ENCODE measurements at places on chromosomes 6 and 20. TPM values are rescaled to one million over a fixed set of nuclear protein-coding genes. Genes with fewer than 3 reads are reported as not detected.

- no peak for DNase-seq
- H3K4me3 ChIP-seq = no peak overlapping the region
- H3K27ac ChIP-seq = no peak overlapping the region
- H3K27me3 ChIP-seq = no peaks in the 10 kb centered on the region
Observed at GRCh38 chr6:73558624-73559398, 38.0 kb upstream of the EEF1A1 start.

- H3K27me3 ChIP-seq = no peaks in the 10 kb centered on the region
- H3K27ac ChIP-seq = no peak overlapping the region
- no peak for DNase-seq
- no peaks in the 10 kb centered on the region for H3K36me3 ChIP-seq
Observed at GRCh38 chr6:147566244-147566898, 57.9 kb downstream of the SAMD5 start.

- no peak overlapping the region for H3K27ac ChIP-seq
- H3K36me3 ChIP-seq = no peaks in the 10 kb centered on the region
- DNase-seq = no peak
- H3K4me3 ChIP-seq = no peak overlapping the region
- peaks cover 1% of the 10 kb centered on the region for H3K4me1 ChIP-seq
Observed at GRCh38 chr6:40922281-40922680, 116.7 kb downstream of the UNC5CL start.

DNA sequence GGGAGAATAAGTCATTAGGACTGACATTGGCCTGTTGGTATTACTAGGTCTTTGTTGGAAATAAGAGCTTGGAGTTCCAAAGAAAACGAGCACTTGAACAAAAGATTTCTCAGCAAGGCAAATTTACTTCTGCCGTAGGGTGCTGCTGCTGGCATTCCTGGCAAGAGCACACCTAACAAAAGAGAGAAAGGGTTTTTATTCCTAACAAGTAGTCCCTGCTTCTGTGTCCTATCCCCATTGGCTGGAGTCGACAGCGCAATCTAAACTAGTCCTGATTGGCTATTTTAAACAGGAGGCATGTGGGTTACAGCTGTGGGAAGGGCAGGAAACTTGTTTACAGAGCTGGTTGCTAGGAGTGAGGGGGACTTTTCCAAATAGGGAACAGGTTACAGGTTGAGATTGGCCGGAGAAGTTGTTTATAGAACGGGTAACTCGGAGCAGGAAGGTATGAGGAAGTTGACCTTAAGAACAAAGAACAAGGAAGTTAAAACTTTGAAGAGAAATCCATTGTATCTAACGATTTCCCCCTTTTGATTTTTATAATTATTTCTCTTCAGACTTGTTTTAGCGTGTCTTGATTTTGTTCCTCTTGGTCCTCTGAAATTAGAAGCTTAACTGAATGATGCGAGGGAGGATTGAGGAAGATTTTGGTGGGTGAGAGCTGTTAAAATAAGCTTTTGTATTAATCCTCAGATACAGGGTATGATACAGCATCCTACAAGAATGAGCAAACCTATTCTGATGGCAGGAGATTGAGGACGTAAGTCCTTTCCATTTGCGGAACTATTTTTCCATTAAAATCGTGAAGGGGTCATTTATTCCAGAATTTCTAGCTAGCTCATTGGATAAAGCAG lies 3.4 kb upstream of the ZNFX1 start:
- no peaks in the 10 kb centered on the region for H3K27me3 ChIP-seq
- peaks cover 45% of the 10 kb centered on the region for H3K4me1 ChIP-seq
- H3K36me3 ChIP-seq = peaks cover 43% of the 10 kb centered on the region
- H3K4me3 ChIP-seq = no peak overlapping the region
- no peak overlapping the region for H3K27ac ChIP-seq

DNA sequence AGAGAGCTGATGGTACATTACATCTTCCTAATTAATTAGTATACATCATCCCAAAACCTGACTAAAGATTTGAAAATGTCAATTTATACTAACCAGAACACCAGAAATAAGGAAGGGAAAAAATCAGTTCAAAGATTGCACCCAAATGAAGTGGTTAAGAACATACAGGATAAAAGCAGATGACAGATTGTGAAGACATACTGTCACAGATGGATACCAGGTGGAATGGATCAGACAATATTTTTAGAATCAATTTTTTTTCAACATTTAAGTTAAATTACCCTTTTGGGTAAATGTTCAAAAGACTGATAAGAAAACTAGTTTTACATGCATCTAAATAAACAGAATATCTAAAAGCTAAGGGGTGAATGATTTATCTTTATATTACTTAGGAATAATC lies 47.6 kb downstream of the EPHA7 start:
- no peaks in the 10 kb centered on the region for H3K36me3 ChIP-seq
- no peaks in the 10 kb centered on the region for H3K27me3 ChIP-seq
- no peak for DNase-seq
- no peaks in the 10 kb centered on the region for H3K4me1 ChIP-seq
- H3K4me3 ChIP-seq = no peak overlapping the region
- no peak overlapping the region for H3K27ac ChIP-seq

Gene C6orf141
- total RNA-seq = 6.9 TPM

DNA sequence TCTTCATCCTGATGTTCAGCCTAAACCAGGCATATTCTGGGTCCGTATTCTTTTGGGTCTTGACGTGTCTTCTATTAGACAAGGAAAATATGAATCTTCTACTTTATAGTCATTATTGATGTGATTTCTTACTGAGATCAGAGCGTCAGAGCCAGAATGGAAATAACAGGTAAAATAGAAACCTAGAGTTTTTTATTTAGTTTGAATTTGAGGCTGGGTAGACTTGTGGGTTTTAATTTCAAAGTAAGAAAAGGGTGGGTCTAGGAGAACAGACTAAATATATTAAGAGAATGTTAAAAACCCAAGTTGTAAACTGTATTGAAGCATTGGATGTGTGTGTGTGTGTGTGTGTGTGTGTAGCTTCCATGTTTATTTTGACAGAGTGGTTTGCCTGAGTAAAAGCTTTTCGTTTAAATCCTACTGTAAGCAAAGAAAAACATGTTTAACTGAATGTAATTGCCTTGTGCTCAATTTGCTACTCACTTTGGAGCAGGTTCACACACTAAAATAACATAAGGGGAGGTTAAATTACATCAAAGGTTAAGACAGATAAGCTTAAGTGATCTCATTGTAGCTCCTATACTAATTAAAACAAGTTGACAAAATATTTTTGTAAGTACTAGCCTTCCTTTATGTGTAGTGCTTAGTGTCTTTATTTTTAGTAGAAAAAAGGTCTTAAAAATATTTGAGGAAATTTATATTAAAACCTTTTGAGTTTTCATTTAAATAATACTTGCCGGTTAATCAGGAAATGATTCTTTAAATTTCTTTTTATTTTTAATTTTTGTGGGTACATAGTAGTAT lies 17.4 kb downstream of the HECA start:
- no peaks in the 10 kb centered on the region for H3K27me3 ChIP-seq
- no peak overlapping the region for H3K4me3 ChIP-seq
- H3K4me1 ChIP-seq = peaks cover 67% of the 10 kb centered on the region
- H3K36me3 ChIP-seq = no peaks in the 10 kb centered on the region
- no peak for DNase-seq
- H3K27ac ChIP-seq = no peak overlapping the region
